ENCODE measurements at places on chromosomes 1 and 21.

DNA sequence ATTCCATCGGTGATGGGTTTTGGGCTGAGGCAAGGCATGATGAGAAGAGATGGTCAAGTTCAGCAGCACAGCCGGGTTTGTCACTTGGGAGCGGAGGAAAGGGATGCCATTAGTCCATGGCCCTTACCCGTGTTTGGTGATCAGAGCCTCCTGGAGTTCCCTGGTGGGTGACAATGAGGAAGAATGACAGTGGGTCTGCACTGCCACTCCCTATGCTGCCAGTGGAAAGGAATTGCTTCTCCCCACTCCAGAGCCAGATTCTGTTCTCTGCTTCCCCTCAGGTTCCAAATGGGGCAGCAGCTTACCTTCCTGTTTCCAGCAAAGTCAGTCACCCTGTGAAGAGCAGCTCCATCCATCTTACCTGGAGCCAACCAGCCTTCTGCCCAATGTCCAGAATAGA lies 393.1 kb downstream of the PTPRU start:
- no peak for DNase-seq

GRCh38 chr1:94095744-94096469 lies 25.0 kb downstream of the ABCA4 start:
- no peak for DNase-seq

DNA sequence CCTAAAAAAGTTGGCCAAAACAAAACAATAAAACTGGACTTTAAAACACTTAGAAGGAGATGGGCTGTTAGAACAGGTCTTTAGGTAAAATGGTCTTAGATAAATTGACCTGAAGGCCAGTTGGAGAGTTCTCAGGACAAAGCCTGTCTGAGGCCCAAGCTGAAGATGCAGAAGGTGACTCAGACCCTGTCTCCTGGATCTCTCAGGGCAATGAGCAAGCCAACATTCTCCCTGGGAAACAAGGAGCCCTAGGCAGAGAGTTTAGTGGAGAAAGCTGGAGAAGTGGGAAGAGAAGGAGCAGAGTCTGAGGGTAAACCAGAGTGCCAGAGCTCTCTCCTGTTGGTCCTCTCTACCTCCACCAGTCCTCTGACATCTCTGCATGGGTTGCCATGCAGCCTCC lies 70.1 kb downstream of the FCRL5 start:
- no peak for DNase-seq

GRCh38 chr1:154404511-154404931 lies 622 bp upstream of the IL6R start:
- no peak for DNase-seq

DNA sequence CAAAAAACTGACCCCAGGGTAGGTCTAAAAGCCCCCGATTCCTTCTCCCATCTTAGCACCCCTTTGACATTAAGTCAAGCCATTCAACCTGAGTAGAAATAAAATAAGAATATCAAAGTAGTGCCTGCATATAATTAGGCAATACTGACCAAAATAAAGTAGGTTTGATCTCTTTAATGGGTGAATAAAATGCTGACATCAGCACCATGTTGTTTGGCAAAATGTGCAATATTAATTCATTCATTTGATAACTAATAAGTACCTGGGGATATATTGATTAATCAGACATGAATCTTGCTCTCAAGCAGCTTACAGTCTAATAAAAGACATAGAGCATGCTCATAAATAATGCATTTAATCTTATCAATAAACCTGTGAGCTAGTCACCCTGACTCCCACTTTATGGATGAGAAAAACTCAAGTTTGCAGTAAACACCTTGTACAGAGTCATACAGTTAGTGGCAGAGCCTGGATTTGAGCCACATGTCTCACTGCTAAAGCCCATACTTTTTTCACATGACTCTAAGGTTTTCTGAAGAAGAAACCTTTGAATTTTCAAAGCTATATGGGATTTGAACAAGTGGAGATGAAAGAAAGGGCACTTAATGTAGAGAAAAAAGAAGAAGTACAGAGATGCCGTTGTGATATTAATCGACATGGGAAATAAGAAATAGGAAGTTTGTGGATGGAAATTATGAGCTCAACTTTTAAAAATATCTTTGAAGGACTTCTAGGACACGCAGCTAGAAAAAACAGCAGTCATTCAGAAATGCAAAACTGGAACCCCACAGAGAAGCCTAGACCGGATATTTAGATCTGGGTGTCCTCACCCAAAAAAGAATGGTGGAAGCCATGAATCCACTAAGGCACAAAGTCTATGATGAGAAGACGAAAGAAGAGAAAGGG lies 183.9 kb downstream of the TOMM20 start:
- no peak for DNase-seq

DNA sequence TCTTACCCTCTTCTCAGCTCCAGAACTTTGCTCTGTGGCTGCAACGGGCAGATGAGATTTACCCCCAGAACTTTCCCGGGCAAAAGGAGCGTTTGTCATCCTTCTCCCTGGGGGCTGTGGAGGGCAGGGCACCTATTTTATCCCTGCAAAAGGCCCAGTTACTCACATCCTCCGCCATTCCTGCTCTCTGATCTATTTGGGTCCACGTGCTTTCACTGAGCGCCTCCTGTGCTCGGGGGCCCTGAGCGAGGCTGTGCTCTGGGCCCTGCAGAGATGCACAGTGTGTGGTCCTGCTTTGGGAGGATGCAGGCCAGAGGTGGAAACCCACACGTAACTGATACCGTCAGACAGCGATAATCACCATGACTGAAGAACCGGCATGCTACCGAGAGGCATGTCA lies 2.4 kb upstream of the CSMD2 start:
- DNase-seq: no peak

- DNase-seq: no peak
Observed at GRCh38 chr1:103489935-103490334, 35.6 kb upstream of the RNPC3 start.

DNA sequence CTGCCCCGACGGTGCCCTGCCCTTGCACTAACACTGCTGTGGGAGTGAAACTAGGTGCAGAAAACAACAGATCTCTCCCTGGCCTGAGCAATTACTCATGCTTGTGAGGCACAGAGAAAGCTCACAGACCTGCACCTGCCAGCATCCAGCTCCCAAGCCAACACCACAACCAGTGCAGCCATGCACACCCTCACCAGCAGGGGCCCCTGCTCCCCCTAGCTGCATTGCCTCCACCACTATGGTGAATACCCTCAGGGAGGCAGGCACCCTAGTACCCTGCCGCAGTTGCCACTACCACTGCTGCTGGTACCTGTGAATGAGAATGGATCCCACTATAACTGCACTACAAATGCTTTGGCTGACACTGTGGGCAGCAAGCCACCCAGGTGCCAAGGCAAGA lies 7.1 kb upstream of the DIRAS3 start:
- no peak for DNase-seq

Data from activated CD4-positive, CD25-positive, alpha-beta regulatory T cell (primary cell).